ENCODE measurements at places on chromosomes 4 and X. TPM values are rescaled to one million over a fixed set of nuclear protein-coding genes. Genes with fewer than 3 reads are reported as not detected.

- H3K27me3 ChIP-seq: no peaks in the 10 kb centered on the region
- no peaks in the 10 kb centered on the region for H3K4me1 ChIP-seq
- H3K27ac ChIP-seq: no peak overlapping the region
- no peak overlapping the region for H3K4me3 ChIP-seq
These were observed 59.8 kb downstream of the DDIT4L start for GRCh38 chr4:100130491-100130890.

The NLGN4X gene
- 11.7 TPM for total RNA-seq

The FHDC1 gene
- total RNA-seq: 7.2 TPM

DNA sequence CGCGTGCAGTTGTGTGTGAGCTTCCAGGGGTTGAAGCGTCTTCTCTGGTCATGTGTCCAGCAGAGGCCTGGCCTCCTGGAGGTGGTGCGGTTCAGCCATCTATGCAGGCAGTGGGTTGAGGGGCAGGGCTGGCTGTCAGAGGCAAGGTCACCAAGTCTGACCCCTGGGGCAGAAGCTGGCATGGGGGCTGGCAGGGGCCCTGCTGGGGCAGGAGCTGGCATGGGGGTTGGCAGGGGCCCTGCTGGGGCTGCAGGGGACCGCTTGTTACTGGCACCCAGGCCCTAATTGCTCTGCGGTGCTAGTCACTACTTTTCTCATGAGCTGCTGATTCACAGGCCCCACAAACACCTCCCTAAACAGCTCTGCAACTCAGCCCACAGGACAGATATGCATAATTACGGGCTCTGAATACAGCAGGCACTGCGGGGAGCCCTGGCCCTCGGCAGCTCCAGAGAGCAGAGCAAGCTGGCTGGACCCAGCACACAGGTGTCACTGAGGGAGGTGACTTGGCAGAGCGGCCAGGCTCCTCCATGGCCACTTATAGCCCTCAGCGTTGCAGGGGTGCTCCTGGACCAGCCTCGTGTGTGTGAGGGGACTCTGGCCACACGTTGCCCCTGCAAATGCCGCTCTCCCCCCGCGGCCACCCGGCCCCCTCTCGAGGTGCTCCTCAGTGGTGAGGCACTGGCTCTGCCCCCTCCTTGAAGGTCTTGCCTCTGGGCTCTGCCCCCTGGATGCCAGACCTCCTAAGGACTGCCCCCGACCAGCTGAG lies 32.7 kb downstream of the CPLX1 start:
- DNase-seq: no peak
- no peaks in the 10 kb centered on the region for H3K36me3 ChIP-seq
- no peak overlapping the region for H3K4me3 ChIP-seq
- no peak overlapping the region for H3K27ac ChIP-seq
- H3K27me3 ChIP-seq: peaks cover 3% of the 10 kb centered on the region
- peaks cover 28% of the 10 kb centered on the region for H3K4me1 ChIP-seq

DNA sequence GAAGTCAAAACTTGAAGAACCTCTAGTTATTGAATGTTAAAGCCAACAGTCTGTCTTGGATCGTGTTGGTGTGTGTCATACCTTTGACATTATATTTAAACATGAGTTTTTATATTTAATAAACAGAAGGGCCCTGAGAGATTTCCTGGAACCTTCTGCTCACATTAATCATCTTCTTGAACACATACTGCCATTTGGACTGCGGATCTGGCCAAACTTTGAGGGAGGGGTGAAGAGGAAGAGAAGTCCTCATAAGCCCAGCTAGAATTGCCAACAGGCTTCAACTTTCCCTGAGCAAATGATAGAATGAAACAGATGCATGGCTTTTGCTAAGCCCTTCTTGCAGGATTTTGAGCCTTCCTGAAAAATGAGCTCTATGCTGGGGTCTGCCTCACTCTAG lies 27.4 kb downstream of the CCKAR start:
- H3K27me3 ChIP-seq: no peaks in the 10 kb centered on the region
- no peaks in the 10 kb centered on the region for H3K36me3 ChIP-seq
- H3K4me1 ChIP-seq: no peaks in the 10 kb centered on the region
- DNase-seq: no peak
- H3K27ac ChIP-seq: no peak overlapping the region
- H3K4me3 ChIP-seq: no peak overlapping the region
